ENCODE measurements at places on chromosomes 1 and 21.
A peak's percentile ranks its signal among the peaks of the same experiment; 100 is the strongest.

DNA sequence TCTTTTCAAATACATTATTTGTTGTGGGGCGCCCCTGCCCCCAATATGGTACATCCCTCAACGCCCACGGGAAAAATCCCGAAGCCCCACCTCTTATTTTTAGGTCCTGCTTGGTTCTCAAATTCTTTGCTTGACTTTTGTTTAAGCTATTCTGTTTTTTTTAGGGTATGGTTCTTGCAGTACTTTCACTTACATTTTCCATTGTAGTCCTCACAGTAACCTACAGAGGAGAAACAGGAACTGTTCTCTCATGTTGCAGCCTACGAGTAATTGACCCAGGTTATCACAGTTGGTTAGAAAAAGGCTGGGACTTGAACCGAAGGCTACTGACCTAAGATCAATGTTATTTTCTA is 697 bp upstream of the C21orf91 start:
- no peak for DNase-seq

DNA sequence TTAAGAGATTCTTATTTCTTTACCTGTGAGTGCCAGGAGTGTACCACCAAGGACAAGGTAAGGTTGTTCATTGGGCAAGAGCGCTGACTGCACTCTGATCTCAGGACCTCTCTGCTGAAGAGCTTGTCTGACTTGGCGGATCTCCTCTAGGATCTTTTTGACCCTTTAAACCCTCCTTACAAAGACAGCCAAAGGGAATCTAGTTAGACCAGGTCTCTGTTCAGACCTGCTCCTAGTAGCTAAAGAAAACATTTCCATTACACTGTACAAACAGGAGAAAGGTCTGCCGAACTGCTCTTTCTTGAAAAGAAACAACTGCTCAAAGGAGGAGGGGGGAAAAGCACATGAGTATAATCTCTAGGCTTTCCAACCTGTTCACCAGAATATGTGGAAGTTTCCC is 49.3 kb downstream of the SMYD2 start:
- DNase-seq: no peak

GRCh38 chr1:45568421-45568820 is 15.4 kb upstream of the NASP start:
- DNase-seq: no peak

DNA sequence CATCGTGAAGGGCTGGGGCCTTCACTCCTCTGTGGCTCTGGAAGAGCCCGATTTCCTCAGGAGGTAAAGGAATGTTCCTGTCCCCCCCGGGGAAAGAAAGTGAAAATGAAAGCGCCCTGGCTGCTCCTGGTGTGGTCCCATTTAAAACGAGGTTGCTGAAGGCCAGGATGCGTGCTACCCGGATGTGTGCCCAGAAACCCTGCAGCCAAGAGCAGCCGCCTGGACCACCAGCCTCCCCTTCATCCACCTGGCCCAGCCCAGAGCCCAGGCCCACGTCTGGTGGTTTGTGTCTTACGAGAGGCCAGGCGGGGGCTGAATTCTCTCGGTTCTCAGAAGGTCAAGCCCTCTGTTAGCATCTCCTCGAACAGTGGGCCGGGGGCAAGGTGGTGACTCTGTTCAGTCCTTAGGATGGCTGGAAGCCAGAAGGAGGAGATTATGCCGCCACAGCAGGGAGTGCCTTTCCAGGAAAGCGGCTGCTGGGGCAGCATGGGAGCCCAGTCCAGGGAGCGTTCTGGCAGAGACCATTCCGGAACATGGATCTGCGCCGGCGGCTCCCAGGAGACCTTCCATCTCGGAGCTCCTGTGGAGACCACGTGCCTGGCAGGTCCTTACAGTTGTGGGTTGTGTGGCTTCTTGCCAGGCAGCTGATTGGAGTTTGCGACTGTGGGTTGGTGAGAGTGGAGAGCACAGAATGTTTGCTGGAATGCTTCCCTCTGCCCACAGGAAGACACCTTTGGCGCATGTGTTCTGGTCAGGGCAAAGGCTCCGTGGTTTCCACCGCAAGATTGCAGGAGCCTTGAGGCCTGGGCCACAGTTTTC is 1.4 kb downstream of the GUK1 start:
- peak; percentile 47 for DNase-seq

GRCh38 chr21:45022736-45023135 is 51.6 kb upstream of the ADARB1 start:
- no peak for DNase-seq

GRCh38 chr1:64263335-64263734 is 59.9 kb downstream of the UBE2U start:
- DNase-seq: no peak

- no peak for DNase-seq
Observed at GRCh38 chr1:94808669-94809068, 11.5 kb upstream of the SLC44A3 start.

DNA sequence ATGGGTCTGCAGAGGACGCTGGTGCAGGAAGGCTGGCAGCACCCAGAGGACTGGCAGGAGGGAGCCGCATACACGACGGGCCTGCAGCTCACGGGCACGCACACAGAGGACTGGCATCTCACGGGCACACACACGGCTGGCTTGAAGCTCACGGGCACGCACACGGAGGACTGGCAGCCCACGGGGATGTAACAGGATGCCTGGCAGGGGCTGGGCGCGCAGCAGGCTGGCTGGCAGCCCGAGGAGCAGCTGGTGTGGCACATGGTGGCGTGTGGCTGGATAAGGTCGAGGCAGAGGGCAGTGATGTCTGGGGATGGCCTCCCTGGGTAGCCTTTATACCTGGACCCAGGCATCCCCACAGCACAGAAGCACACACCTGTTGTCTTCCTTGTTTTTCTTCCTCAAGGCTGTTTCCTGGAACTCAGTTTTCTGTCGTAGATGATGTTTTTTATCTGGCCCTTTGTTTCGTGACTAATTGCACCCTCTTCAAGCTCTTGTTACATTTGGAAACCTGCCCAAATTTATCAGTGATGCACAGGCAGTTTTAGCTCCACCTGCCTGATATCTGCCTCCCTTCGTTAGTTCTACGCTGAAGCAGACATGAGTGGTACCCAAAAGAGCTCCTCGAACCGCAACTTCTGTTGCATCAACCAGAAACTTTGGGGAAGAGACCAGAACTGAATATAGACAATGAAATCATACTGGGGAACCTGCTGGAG is at the start of gene KRTAP12-1:
Gene KRTAP12-1, minus strand, starts transcription at position 303 of the 719 bp plus-strand sequence. Its CDS starts 40 bp downstream, at position 263.
- no peak for DNase-seq

GRCh38 chr1:233233508-233234040 is 62.0 kb downstream of the PCNX2 start:
- DNase-seq: no peak

DNA sequence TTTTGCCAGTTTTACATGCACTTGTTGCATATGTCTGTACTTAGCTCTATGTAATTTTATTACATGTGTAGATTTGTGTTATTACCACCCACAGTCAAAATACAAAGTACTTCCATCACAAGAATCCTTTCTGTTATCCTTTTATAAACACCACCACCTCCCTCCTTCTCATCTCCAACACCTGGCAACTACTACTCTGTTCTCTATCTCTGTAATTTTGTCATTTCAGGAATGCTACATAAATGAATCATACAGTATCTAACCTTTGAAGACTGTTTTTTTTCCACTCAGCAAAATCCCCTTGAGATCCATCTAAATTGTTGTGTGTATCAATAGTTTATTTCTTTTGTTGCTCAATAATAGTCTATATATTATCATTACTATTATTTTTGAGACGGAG is 64.5 kb upstream of the COP1 start:
- DNase-seq: no peak

DNA sequence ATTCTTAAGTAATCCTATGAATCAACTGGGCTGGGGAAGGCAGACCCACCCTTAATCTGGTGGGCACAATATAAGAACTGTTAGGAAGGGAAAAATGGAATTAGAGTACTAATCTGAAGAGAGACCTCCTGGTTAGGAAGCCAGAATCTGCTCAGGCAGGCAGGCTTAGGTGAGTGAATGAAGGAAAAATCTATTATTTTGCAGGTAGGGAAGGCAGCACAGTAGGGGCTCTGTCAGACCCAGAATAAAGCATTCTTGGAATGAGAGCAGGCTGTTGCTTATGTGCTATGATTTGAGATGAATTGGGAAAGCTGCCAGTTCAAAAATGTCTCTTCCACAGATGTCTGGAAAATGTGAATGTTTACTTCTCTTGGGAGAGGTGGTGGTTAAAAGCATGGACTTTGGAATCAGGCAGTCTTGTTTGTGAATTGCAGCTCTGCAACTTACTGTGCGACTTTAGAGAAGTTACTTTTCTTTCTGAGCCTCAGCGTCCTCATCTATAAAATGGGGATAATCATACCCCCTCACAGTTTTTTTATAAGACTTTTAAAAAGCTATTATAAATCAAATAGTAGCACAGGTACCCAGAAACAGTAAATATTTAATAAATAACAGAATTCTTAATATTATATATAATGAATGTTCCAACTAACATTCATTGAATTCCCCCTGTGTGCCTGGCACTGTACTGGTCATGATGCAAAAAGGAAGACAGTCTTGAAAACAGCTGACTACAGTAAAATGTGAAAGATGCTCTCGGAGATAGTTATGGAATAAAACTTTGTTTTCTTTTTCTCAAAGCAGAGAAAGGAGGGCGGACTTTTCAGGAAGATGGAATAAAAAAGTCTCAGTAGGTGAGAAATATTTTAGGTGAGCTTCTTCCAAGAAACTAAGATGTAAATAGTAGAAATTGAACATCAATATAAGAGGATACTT is 15.3 kb upstream of the ZNF644 start:
- DNase-seq: no peak

DNA sequence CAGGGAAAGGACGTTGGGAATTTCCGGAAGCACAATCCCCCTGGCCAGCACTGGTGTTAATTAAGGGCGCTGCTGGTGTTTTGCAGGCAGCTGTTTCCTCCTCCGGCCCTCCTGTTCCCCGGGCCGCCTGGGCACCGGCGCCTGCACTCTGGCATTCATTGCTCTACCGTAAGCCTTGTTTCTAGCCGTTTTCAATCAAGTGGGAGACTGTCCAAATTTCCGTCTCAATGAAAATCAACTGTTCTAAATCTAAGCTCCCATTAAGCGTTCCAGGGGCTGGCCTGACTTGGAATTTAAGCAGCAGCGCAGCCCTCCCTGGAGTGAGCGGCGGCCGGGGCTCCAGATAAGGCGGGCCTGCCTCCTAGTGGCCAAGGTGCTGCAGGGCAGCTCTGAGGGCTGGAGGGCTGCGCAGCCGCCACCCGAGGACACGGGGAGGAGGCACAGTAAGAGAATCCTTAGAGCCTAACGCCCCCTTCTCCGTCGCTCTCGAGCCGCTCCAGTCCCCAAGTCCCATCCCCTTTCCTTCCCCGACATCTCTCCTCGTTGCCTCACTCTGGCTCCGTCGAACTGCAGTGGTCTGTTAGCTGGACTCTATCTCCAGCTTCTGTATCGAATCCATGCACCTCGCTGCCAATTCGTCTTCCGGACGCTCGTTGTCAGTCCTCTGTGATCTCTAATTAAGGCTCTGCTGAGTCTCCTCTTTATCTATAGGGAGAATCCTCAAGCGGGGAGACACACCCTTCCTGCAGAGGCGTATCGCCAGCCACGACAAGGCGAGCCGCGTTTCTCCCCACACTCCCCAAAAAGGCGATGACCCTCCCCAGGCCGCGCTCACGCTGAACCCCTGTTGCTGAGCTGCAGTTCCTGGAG is 57.8 kb upstream of the LRRC8D start:
- peak; percentile 92 for DNase-seq

DNA sequence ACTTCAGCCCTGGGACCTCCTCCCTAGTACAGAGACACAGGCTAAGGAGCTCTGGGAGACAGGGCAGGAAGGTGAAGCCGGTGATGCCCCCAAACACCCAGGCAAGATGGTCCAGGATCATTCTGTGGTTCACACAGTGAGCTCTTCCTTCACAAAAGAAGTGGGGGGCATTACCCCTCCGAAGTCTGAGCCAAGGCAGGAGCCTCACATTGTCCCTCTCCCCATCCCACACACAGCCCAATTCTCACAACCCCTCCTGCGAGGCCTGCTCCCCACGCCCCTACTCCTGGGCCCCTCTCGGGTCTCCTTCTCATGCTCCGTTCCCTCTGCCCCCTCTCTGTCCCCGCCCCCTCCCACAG is 10.7 kb downstream of the MEF2D start:
- DNase-seq: no peak

GRCh38 chr1:999725-1000356 is at the start of gene HES4:
HES4 (minus strand) TSS chr1:1000097; CDS start chr1:999973, 124 bp downstream.
- peak; percentile 68 for DNase-seq
